ENCODE measurements at places on chromosomes 2 and 18.

GRCh38 chr18:23718243-23718720 is 29.0 kb downstream of the LAMA3 start:
- no peak for DNase-seq

GRCh38 chr2:15719566-15720313 is 128.1 kb downstream of the DDX1 start:
- DNase-seq = no peak

DNA sequence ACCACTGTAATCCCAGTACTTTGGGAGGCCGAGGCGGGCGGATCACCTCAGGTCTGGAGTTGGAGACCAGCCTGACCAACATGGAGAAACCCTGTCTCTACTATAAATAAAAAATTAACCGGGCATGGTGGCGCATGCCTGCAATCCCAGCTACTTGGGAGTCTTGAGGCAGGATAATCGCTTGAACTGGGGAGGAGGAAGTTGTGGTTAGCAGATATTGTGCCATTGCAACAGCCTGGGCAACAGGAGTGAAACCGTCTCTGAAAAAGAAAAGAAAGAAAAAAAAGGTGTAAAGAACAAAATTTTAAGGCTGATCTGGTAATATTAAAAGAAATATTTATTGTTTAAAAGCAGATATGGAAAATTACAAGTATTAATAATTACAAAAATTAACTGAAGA is 29.7 kb downstream of the ZNF804A start:
- no peak for DNase-seq

DNA sequence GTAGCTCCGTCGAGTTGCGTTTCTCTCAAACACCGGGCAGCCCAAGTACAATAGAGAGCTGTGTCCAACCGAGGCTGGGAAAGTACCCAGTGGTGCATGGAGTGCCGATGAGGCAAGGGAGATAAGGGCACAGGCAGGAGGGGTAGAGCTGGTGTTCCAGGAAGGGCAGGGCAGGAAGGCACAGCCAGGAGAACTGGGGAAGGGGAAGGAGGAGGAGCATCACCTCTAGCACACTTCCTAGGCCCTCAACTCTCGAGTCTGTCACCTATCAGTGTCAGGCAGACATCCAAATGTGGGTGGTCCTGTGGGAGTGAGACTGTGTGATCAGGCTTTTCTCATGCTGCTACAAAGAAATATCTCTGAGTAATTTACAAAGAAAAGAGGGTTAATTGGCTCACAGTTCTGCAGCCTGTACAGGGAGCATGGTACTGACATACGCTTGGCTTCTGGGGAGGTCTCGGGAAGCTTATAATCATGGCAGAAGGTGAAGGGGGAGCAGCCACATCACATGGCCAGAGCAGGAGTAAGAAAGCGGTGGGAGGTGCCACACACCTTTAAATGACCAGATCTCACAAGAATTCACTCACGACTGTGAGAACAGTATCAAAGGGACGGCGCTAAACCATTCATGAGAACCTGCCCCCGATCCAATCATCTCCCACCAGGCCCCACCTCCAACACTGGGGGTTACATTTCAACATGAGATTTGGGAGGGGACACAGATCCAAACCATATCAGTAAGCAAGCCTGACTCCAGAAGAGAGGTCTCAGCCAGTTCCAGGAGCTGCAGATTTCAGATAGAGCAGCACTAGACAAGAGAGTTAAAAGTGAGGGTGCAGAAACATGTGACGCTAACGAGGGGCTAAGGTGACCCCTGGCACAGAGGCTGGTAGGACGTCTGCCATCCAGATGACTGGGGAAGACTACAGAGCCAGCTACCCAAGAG is 75.7 kb downstream of the MBOAT2 start:
- DNase-seq = no peak

DNA sequence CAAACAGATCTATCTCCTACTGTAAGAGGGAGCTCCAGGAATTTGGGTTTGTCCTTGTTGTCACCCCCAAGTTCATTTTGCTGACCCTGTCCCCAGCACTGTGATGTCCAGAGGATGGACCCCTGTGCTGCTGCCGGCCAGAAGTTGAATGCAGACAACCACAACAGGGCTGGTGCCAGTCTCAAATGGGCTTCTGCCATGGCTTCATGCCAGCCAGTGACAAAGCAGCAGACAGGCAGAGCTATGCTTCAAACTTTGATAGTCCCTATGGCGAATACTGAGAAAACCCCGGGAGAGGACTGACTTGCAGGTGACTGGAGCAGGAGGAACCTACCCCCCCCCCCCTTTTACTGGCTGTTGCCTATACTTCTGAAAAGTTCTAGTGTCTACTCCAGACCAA is 3.2 kb downstream of the SMAD7 start:
- DNase-seq = no peak

GRCh38 chr2:80238692-80239469 is 65.7 kb downstream of the LRRTM1 start:
- DNase-seq = no peak

DNA sequence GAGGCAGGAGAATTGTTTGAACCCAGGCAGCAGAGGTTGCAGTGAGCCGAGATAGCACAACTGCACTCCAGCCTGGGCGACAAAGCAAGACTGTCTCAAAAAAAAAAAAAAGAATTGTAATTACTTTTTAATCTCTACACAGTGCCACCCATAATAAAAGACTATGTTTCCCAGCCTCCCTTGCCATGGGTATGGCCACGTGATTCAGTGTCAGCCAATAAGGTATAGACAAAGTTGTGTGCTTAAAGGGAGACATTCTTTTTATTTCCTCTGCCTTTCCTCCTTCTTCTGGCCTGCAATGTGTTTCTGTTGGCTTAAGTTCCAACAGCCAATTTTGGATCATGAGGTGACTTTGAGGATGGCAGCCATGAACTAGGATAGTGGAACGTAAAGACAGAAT is 406.9 kb downstream of the LNPK start:
- DNase-seq = no peak

- no peak for DNase-seq
Measured at GRCh38 chr2:151292141-151292540, 2.7 kb upstream of the NMI start.

DNA sequence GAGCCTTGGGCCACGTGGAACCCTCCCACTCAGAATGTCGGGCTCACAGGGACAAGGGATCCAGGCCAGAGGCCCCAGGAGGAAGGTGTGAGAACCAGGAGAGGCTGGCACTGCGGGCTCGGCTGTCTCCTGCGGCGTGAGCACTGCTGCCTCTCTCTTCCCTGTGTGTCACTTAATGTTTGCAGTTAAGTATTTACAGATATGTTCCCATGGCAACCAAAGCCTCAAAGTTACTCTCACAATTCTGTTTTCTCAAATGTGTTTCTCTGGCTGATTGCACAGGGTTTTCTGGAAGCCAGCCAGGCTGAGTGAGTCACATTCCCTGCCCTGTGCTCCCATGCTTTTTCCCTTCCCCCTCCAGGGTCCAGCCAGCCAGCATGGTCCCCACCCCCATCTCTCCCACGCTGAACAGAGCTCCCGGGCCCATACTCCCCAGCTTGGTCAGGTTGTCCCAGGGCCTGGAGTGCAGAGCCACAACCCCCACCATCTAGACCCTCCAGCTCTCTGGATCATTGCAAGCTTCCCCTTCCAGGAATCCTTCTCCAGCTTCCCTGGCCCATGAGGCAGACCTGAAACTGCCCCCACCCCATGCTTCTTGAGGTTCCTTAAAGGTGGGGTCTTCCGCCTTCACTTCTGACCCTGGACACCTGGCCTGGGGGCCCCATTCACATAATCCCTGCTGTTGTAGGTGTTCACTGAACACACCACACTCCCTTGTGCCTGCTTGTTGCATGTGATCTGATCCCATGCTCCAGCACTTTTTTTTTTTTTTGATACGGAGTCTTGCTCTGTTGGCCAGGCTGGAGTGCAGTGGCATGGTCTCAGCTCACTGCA is 265.9 kb downstream of the CELF4 start:
- no peak for DNase-seq

DNA sequence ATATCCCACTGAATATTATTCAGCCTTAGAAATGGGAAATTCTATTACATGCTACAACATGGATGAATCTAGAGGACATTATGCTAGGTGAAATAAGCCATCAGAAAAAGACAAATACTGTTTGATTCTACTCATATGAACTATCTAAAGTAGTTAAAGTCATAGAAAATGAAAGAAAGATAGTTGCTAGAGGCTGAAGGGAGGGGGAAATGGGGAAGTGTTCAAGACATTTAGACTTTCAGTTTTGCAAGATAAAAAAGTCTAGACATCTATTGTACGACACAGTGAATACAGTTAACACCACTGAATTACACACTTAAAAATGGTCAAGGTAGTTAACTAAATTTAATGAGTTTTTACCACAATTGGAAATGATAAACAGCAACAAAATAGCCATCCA is 835.9 kb upstream of the CHAC2 start:
- no peak for DNase-seq

GRCh38 chr18:54613174-54613573 is 22.1 kb downstream of the DYNAP start:
- DNase-seq = no peak

- no peak for DNase-seq
Measured at GRCh38 chr2:35585972-35586371, 769.6 kb upstream of the CRIM1 start.

GRCh38 chr2:98463551-98463971 is 18.9 kb downstream of the INPP4A start:
- no peak for DNase-seq

GRCh38 chr2:237057107-237057506 is 28.6 kb upstream of the COPS8 start:
- DNase-seq = no peak

- DNase-seq = no peak
Measured at GRCh38 chr18:36817039-36817438, 11.8 kb downstream of the TPGS2 start.

GRCh38 chr2:113198790-113199612 is 25.2 kb downstream of the PSD4 start:
- DNase-seq = peak; percentile 61

GRCh38 chr2:63525905-63526304 is 62.4 kb downstream of the WDPCP start:
- no peak for DNase-seq

GRCh38 chr18:57982372-57983021 is 61.5 kb upstream of the NEDD4L start:
- no peak for DNase-seq

GRCh38 chr2:133316557-133316956 is 251.7 kb downstream of the NCKAP5 start:
- DNase-seq = no peak

- no peak for DNase-seq
Measured at GRCh38 chr2:12501469-12502158, 215.1 kb upstream of the TRIB2 start.

GRCh38 chr2:29047083-29047845 is 27.1 kb downstream of the PCARE start:
- no peak for DNase-seq

- no peak for DNase-seq
Measured at GRCh38 chr2:32773448-32773808, 145.6 kb downstream of the TTC27 start.

GRCh38 chr2:90069290-90069894 is 1377.9 kb downstream of the RPIA start:
- no peak for DNase-seq

DNA sequence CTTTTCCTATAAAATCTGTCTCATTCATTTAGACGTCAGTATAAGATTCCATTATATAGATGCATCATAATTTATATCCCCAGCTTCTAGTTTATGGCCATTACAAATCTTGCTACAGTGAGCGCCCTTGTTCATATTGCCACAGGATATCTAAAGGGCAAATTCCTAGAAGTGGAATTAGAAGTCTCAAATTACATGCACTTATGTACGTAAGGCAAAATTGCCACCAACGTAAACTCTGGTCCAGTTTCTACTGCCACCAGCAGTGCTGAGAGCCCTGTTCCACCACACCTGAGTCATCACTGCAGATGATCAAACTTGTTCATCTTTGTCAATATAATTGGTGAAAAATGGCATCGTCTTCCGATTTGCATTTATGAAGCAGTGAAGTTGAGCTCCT is 90.9 kb upstream of the ID2 start:
- DNase-seq = no peak

DNA sequence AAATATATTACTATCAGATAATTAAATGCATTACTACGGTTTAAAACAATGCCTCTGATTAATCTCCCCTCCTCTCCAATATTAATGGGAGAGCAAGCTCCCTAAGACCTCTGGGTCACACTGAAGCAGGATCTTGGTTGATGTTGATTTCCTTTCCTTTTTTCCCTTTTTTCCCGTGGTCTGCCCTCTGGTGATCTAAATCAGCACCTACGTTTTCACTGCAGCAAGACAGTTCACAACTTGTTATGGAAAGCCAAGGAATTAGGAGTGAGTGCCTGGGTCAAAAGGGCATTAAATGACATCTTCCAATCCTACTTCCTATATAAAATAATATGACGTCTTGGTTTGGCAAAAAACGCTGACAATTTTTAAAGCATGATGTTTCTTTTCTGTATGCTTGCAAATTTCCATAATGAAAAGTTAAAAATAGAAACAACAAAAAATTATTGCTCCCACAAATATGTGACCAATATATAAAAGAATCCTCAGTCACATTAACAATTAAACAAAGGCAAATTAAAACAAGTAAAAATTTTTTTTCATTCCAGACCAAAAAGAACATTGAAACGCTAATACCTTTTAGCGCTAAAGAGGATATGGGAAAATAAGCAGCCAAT is 7.9 kb upstream of the CFAP36 start:
- DNase-seq = no peak

- no peak for DNase-seq
Measured at GRCh38 chr2:18325118-18325517, 235.3 kb downstream of the RDH14 start.

DNA sequence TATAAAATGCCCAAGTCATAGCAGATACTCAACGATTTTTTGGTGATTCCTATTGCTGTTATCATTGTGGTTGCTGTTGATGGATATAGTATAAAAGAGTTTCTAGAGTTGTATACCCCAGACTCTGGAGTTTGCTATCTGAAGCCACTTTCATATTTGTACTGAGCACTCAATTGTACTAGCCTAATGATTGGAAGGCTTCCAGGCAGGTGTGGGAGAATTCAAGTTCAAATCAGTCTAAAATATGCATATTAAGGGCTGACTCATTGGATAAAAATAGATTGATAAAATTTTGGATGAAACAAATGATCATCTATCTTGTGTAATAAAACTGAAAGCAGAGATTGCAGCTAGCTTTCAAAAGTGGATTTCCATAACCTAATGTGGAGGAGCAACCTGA is 122.9 kb downstream of the NEB start:
- no peak for DNase-seq

GRCh38 chr2:115569547-115569946 is 1127.1 kb downstream of the DPP10 start:
- no peak for DNase-seq

GRCh38 chr2:126707941-126708340 is 52.0 kb downstream of the GYPC start:
- no peak for DNase-seq

DNA sequence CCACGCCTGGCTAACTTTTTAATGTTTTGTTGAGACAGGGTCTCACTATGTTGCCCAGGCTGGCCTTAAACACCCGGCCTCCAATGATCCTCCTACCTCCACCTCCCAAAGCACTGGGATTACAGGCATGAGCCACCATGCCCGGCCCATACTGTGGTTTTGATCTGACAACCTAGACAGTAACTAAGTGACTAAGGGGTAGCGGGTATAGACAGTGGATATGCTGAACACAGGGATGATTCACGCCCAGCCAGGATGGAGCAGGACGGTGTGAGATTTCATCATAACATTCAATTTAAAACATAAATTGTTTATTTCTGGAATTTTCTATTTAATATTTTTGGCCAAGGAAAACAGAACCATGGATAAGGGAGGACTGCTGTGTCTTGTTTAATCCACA is 36.0 kb upstream of the YPEL5 start:
- DNase-seq = no peak
